ENCODE measurements at places on chromosomes 2 and 18.

- no peak for DNase-seq
Measured at GRCh38 chr2:60840880-60841279, 40.5 kb upstream of the REL start.

- DNase-seq: peak; percentile 31
Measured at GRCh38 chr2:138030459-138030858, 66.2 kb downstream of the HNMT start.

- no peak for DNase-seq
Measured at GRCh38 chr2:100208141-100208770, 65.9 kb upstream of the AFF3 start.

DNA sequence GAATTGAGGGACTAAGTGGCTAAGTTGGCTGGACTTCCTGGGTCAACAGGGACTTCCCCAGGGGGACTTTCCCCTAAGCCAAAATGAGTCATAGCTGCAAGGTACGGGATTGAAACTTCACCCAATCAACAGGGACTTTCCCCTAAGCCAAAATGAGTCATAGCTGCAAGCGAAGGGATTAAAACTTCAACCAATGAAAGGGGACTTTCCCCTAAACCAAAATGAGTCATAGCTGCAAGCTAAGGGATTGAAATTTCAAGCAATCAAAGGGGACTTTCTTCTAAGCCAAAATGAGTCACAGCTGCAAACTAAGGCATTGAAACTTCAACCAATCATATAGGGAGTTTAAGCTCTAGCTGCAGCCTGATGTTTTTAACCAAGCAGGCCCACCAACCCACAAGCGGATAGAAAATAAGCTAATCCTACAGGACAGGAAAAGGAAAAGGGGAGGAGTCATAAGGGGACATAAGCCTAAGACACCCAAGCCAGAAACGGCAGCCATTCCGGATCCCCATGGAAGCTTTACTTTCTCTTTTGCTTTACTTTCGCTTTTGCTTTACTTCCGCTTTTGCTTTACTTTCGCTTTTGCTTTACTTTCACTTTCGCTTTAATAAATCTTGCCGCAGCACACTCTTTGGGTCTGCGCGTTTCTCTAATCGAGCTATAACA lies 1375.4 kb upstream of the CELF4 start:
- DNase-seq: no peak

- DNase-seq: peak; percentile 13
Measured at GRCh38 chr2:70516596-70516995, 37.0 kb downstream of the TGFA start.

- DNase-seq: no peak
Measured at GRCh38 chr2:232310121-232310520, 68.4 kb upstream of the ALPP start.

- DNase-seq: peak; percentile 60
Measured at GRCh38 chr2:191362841-191363240, 117.6 kb downstream of the MYO1B start.

DNA sequence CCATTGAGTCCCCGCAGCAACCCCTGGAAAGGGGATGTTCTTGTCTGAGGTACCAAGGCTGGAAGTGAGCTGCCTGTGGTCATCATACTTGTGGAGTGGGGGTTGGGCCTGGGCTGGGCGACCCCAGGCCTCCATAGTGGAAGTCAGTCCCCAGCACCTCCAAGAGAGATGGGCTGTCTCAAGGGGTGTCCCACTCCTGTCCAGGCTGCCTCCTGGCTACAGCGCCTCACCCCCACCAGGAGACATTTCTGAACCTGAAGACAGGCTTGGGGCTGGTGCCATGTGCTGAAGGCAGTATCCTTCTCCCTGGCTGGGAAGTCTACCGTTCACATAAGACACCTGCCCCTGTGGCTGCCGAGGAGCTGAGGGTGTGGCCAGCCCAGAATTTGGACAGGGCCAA lies 28.9 kb downstream of the INHBB start:
- DNase-seq: no peak

DNA sequence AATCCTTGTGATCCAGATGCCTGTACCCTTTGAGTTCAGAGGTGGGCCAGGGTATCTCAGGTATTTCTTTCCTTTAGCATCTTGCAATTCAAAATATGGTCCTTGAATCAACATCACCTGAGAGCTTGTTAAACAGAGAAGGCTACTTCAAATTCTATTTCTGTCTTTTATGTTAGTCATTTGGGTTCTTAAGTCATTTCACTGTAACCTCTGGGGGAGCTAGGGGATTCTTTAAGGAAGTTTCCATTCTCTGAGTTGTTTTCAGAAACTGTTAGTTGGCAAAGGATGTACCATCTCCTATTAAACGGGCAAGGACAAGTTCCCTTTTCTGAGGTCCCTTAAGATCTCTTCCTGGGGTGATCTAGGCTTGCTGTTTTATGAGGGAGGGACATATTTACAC lies 16.6 kb downstream of the CFLAR start:
- DNase-seq: no peak

DNA sequence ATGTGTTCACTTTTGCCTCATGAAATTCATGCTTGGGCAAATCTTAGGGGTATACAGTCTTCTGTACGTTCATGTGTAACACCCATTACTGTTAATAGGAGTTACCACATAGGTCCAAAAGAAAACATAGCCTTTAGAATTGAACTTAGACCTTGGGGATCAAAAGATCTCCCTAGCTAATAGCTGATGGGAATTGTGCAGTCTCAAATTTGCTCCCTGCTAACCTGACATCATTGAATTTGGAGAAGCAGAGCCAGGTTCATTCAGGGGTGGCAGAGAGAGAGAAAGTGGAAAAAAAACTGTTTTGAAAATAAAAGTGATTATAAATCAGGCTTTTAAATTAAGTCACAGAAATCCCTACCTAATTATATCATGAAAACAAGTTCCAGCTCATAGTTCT lies 28.0 kb upstream of the PPP3R1 start:
- DNase-seq: no peak

DNA sequence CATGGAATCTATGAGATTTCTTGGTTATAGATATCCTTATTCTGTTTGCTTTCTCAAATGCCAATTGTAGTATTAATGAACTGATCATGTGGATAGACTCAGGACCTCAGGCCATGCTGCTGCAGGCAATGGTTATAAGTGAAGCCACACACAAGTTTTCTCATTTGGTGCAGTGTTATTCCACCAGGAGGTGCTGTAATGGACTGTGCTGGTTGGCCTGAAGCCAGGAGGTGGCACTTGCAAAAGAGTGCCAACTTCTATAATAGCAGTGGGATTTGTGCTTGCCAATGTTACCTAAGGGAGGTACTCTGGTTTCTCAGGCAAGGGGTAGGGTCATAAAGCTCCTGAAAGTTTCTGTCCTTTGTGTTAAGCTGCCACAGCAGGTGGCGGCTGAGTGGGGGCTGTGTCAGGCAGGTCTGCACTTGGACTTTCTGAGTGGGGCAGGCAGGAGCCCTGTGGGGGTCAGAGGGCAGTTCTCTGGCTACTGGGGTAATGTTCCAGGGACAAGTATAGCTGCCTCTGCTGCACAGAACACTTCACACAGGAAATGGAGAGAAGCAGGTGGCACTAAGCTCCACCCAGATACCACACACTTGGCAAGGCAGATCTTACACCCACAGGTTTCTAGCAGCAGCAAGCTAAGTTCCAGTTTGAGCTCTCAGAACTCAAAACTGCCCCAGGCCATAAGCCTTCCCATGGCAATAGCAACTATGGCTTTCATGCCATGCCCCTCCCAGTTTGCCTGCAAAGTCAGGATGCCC lies 352.6 kb upstream of the CWC22 start:
- no peak for DNase-seq

DNA sequence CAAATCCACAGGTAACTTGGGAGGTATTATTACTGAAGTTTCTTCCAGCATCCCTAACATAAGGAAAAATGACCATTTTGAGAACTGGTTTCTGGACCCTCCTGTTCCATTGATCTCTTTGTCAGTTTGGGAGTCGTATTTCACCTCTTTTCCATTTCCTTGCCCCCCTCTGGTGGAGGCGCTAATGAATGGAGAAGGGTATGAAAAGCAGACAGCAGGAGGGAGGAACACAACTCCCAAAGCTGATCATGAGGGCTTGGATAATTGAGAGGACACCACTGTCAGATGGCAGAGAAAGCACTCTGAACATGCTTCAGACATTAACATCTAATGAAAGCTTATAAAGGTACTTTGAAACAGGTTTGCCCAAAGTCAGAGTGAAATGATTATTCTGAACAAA lies 56.6 kb upstream of the TLK1 start:
- no peak for DNase-seq

GRCh38 chr2:109143214-109144187 lies 14.5 kb downstream of the SH3RF3 start:
- no peak for DNase-seq

DNA sequence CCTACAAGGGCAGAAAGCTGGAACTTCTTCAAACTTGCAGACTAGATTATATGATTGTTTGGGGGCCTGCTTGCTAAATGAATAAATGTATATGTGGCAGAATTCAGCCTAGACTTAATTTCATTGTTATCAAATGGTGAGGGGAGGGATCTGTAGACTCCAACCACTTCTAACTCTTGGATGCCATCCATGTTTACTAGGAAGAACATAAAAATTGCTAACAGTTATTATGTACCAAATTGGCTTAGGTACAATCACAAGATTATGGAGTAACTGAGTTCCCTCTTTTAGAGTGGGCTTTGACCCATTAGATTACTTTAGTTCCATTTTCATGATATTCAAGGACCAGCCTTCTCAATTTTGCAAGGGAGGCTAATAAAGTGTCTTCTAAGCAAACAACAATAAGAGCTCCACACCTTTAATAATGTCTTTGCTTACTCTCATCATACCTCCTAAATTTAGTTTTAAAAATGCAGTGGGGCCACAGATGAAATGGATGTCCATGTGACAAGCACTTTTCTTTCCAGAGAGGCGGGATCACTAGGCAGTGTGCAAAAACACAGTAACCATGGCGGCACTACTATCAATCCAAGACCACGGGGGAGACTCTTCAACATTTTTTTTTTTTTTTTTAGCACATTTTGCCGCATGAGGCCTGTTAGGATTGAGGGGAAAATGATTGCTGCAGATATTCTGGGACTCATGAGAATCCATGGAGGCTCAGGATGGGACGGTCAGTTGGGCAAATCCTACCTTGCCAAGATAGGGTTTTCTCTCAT lies 217.6 kb upstream of the SPRED2 start:
- no peak for DNase-seq

GRCh38 chr2:29718076-29718686 lies 203.2 kb downstream of the ALK start:
- DNase-seq: no peak

Measured in adipocyte (in vitro differentiated cells).